ENCODE measurements at places on chromosomes 1 and 21.

DNA sequence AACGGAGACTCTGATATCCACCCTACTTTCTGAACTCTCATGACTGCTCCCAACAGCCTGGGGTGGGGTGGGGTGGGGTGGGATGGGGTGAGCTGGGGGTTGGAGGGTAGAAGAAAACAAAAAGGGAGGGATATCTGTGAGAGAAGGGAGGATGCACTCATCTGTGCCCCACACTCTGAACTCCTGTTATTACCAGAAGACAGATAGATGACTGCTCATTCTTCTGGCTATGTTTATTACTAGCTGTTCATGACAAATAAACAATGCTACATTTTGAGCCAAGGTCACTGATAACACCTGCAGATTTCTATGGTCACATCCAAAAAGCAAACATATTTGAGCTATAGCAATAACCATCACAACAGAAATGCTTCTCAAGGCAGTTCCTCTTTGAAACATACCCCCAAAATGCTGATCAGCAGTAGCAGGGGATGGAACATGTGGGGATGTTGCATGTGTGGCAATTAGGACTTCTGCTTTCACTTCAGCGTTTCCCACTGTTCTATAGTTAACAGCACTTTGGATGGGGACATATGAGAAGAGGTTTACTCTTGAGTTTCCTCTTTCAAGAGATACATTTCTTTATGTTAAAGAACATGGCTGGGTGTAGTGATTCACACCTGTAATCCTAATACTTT is 43.3 kb downstream of the GPR3 start:
- no peak for DNase-seq

DNA sequence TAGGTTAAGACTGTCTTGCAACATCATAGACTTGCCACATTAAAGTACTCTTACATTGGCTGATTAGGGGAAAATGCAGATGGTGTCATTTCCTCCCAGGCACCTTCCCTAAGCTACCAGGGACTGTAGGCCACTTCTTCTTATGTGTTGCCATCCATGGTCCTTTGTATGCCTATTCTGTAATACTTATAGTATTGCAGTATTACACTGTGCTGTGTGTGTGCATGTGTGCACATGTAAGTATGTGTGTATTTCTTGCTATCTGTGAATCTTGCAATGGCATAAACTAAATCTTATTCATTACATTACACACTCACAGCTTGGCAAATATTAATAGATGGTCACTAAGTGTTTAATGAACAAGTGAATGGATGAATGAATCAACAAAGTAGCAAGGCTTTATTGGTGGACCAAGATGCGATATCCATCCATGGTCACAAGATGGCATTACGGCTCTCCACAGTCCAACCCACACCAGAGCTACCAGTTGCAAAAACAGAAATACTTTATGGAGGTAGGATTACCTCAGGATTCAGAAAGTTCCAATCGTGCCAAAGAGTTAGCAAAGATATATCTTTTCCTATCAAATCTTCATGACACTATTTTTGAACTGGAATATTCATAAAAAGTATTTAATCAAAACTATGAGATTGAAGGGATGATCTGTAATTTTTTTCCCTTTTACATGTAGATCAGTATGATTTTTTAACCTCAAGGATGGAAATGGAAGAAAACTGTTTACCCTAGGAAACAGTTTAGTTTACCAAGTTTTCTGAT is 160.2 kb downstream of the DENND1B start:
- DNase-seq: no peak

DNA sequence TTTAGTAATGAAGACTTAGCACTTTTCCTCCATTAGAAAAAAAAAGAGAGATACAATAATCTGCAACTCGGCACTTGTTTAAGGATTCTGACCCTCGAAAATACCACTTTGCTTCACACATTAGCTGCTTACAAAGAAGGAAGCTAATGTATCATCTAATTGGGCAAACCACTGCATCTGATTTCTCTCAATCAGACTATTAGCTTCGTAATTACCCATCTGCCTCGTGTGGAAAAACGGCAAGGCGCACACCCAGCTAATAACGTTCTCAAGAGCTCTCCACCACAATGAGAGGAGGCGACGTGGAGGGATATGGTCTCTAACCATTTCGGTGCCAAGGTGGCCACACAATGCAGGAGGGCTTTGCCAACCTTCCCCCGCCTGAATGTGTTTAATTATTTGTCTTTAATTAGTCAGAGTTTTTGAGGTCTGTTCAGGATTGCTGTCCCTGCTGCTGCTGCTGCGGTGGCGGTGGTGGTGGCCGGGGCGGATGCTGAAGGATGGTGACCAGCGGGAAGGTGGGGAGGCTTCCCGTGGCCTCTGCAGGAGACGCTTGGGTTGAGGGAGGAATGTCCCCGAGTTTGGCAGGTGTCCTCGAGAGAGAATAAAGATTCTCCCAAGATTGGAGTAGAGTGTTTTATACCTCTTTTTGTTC is 374.5 kb downstream of the RPS6KC1 start:
- DNase-seq: no peak

DNA sequence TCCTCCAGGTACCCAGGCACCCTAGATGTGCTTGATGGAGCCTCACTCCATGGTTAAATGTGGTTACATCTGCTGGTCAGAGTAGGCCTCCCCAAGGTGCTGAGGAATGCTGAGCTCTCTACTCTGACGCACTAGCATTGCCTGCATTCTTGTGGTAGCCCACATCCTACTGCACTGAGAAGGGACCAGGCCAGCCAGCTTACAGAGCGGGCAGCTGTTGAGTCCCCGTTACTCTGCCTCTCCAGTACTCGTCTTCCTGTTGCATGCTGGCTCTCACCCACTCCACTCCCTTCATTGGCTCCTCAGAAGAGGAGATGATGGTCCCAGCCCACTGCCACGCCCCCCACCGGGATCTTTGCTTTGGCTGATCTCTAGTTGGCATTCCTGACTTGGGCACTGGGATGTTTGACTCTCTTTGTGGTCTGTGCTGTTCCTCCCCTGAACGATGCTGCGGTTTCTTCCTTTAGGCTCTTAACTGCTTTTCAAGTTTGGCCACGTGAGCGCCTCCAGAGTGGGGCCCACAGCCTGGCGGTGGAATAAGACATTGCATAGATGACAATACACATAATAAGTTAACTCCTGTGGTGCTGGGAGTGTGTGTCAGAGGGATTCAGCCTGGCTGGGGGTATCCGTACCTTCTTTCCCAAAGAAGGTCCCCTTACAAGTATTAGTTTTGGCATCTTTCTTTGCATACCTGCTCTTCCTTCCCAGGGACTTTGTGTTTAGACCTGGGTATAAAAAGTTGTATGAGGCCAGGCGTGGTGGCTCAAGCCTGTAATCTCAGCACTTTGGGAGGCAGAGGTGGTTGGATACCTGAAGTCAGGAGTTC is 18.6 kb downstream of the AZIN2 start:
- DNase-seq: peak; percentile 44

GRCh38 chr21:35325953-35326352 is 276.9 kb upstream of the RUNX1 start:
- no peak for DNase-seq

- no peak for DNase-seq
Observed at GRCh38 chr1:27863538-27863915, 8.8 kb upstream of the THEMIS2 start.

DNA sequence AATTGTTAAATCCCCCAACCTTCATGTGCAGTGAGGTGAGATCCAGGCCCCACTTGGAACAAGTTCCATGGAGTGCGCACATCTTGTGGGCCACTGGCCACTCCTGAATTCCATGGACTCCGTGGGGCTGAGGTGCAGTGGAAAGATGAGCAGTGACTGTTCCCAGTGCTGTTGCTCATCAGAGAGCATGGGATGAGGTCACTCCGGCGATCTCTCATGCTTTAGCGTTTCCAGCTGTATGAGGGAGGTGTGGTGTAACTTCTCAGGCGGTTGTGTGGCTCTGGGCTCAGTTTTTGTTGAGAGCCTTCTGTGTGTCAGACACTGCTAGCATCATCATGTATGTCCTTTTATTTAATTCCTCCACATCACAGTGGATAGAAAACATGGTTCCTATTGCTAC is 96.2 kb downstream of the GALNT2 start:
- no peak for DNase-seq

Measured in activated T-cell treated with anti-CD3 and anti-CD28 coated beads for 1 hour (primary cell).